WTC11 (cell line): ENCODE measurements at places on chromosomes 11 and 22. TPM values are rescaled to one million over a fixed set of nuclear protein-coding genes. Genes with fewer than 3 reads are reported as not detected.
A peak's percentile ranks its signal among the peaks of the same experiment; 100 is the strongest.

- DNase-seq: peak; percentile 47
- peaks cover 6% of the 10 kb centered on the region; the same call in 1 of the 2 replicates for H3K36me3 ChIP-seq
- H3K27me3 ChIP-seq: peaks cover 3% of the 10 kb centered on the region; the same call in 1 of the 2 replicates
- H3K4me3 ChIP-seq: no peak overlapping the region
- no peak overlapping the region for H3K27ac ChIP-seq
- no peaks in the 10 kb centered on the region for H3K4me1 ChIP-seq
Observed at GRCh38 chr22:20226077-20226716, 41.9 kb downstream of the RTN4R start.

The CCDC73 gene
- total RNA-seq: not detected in 3 replicates

GRCh38 chr22:40638261-40638660, 1.7 kb upstream of the MRTFA start:
- peaks cover 3% of the 10 kb centered on the region for H3K27me3 ChIP-seq
- DNase-seq: no peak
- no peak overlapping the region for H3K27ac ChIP-seq
- no peaks in the 10 kb centered on the region for H3K36me3 ChIP-seq

DNA sequence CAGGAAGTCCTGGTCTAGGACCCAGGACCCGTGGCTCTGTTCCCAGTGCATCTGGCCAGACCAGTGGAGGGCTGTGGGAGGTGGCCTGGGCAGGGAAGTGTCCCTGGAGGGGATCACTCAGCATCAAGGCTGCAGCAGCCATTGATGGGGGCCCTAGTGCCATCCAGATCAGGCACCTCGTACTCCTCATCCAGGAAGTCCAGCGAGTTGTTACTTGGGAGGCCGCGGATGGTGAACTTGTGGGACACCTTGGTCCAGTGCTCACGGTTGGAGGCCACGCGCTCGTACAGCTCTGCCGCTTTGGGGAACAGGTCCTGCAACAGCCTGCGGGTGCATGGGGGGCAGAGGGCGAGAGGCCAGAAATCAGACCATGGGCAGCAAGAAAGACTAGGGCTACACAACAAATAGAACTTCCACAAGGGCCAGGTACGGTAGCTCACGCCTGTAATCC, 96.9 kb downstream of the PDE2A start:
- peak; percentile 6 for DNase-seq
- no peak overlapping the region for H3K27ac ChIP-seq
- H3K4me1 ChIP-seq: peaks cover 4% of the 10 kb centered on the region; the same call in 1 of the 2 replicates
- H3K36me3 ChIP-seq: no peaks in the 10 kb centered on the region
- no peak overlapping the region for H3K4me3 ChIP-seq

DNA sequence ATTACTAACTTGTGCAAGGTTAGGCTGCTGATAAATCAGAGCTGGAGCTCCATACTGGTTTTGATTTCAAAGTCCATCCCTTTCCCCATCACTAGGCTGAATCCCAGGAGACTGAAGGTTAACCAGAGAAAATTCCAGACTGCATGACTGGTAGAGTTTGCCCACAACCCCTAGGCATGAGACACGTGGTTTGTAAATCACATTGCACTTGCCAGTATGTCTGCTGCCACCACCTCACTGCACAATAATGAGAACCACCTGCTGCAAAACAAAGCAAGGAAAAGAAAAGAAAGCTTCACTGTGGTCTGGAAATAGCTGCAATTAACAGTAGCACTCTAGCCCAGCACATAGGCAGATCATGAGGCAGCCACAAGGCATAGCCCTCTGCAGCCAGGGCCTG, 67.6 kb upstream of the NTM start:
- H3K27ac ChIP-seq: no peak overlapping the region
- no peak for DNase-seq
- peaks cover 30% of the 10 kb centered on the region for H3K36me3 ChIP-seq
- peaks cover 21% of the 10 kb centered on the region for H3K4me1 ChIP-seq
- no peak overlapping the region for H3K4me3 ChIP-seq
- no peaks in the 10 kb centered on the region for H3K27me3 ChIP-seq

- H3K27me3 ChIP-seq: peaks cover 2% of the 10 kb centered on the region; the same call in 1 of the 2 replicates
- no peak overlapping the region for H3K4me3 ChIP-seq
- H3K4me1 ChIP-seq: no peaks in the 10 kb centered on the region
- no peaks in the 10 kb centered on the region for H3K36me3 ChIP-seq
Observed at GRCh38 chr11:15912825-15913224, 443.5 kb downstream of the SOX6 start.
